ENCODE measurements at places on chromosomes 4 and X.

- DNase-seq, result no peak
Observed at GRCh38 chr4:99102634-99103033, 14.0 kb upstream of the ADH5 start.

DNA sequence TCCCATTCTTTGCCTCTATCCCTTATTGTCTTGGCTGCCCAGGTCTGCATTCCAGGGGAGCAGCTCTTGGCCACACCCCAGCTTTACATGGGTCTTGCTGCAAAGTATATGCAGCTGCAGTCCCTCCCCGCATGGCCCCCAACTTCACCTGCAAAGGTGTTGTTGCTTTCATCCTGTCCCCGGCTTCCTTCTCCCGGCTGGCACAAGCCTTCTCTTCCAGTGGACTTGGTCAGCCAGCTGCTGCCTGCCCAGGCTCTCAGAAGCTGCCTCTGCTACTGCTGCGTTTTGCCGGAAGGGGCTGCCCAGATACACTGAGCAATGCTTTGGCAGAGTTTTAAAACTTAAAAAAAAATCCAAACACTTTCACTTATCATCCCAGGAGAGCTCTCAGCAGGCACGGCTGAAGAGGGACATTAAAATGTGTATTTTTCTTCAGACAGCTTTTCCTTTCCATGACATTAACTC is 121.2 kb upstream of the PDLIM3 start:
- no peak for DNase-seq

GRCh38 chr4:105714932-105715331 is 6.3 kb downstream of the GSTCD start:
- DNase-seq, result no peak

DNA sequence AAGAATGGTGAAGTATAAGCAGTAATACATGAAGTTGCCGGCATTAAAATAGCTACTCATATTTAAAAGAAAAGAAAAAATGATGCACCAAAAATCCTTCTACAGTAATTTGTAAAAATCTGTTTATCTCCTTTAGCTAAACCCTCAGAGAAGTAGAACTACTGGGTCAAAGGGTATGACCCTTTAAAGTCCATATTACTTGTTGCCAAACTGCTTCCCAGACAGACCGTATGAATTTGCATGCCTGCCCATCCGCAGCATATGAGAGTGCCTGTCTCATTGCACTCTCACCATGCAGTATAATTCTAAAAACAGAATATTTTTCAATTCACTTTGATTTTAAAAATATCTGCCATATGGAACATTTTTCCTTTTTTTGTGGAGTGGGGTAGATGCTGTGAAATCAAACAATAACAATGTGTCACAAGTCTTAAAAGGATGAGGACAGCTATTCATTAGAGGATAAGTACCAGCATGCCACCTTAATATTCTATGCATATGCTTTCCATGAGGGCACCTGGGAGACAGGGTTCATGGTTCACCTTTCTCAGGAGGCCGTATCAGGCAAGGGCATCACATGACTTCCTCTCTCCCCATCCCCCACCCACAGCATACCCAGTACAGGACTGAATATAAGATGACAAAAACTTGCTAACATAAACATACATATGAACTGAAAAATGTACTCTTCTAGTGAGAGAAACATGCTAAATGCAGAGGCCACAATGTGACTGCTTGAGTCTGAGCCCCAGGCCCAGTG is 17.8 kb downstream of the ZDHHC9 start:
- no peak for DNase-seq

GRCh38 chrX:3598046-3598605 is 115.3 kb downstream of the PRKX start:
- no peak for DNase-seq

DNA sequence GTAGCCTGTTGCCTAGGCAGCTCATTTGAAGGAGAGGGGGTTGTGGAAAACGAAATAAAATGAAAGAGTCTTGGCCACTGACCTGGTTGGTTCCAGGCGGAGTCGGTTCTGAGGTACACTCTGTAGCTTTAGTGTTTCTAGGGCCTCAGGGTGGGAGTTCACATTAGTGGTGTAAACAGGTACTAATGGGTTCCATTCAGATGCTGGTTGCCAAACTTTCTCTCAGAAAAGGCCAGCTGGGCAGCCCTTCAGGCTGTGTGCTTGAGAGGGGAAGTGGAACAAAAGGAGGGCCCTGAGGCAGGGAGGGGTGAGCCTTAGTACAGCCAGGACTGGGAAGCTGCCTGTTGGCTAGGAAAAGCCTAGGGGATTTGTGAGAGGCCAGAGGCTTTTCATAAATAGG is 24.8 kb downstream of the NHSL2 start:
- DNase-seq, result no peak

- no peak for DNase-seq
Observed at GRCh38 chrX:134743091-134743490, 84.8 kb upstream of the PLAC1 start.

DNA sequence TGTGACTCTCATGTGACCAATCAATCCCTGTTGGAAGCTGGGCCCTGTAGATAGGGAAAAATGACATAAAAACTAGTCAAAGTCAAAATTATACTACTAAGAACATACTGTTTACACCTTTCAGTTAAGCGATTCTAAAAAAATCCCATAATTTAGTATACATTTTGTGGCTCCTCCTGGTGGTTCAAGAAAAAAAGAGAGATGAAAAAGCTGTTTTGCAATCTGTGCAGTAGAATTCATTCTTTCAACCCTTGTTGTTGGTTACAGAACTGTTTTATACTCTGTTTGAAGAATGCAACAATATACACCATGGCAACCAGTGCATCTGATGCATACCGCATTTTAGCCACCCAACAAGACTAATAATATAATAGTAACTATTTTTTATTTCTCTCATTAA is 66.8 kb upstream of the ANK2 start:
- no peak for DNase-seq

DNA sequence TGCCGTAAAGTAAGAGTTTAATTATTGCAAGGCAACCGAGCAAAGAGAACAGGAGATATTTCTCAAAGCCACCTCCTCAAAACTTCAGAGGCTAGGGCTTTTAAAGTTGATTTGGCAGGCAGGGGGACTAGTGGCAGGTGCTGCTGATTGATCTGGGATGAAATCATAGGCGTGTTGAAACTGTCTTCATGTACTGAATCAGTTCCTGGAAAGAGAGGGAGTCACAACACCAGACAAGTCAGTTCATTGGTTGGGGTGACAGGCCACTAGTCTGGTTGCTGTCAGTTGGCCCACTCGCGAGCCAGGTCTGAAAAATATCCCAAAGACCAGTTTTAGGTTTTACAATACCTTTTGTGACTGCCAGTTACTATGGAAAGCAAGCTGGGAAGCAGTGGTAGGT is 10.8 kb upstream of the VCX3A start:
- DNase-seq, result no peak

- DNase-seq, result no peak
Observed at GRCh38 chr4:185424905-185425646, 688 bp downstream of the UFSP2 start.

GRCh38 chr4:145525291-145525740 is 43.7 kb downstream of the SMAD1 start:
- no peak for DNase-seq

- no peak for DNase-seq
Observed at GRCh38 chr4:126838941-126839679, 793.6 kb upstream of the INTU start.

GRCh38 chrX:109624641-109625616 is at the start of gene KCNE5:
KCNE5 (minus strand) TSS chrX:109625172; CDS start chrX:109625020, 152 bp downstream.
- no peak for DNase-seq

DNA sequence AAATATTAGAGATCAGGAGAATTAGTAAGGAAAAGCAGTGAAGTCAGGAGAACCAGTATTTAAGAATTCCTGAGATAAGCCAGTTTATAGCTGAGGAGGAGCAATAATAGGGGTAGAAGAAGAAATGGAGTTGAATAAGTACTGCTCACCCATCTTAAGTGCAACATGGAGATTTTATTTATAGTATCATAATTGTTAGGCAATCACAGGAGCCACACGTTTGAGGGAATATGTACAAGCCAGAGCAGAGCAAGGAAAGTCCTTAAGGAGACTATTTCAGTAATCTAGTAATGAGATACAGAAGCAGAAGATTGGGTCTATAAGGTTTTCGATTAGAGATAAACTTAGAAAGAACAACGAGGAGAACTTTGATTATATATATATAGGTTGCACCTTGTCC is 145.0 kb downstream of the KDM6A start:
- no peak for DNase-seq

- DNase-seq, result no peak
Observed at GRCh38 chr4:38180456-38180855, 220.3 kb downstream of the PTTG2 start.

- no peak for DNase-seq
Observed at GRCh38 chr4:184790826-184791225, 34.9 kb downstream of the ACSL1 start.

DNA sequence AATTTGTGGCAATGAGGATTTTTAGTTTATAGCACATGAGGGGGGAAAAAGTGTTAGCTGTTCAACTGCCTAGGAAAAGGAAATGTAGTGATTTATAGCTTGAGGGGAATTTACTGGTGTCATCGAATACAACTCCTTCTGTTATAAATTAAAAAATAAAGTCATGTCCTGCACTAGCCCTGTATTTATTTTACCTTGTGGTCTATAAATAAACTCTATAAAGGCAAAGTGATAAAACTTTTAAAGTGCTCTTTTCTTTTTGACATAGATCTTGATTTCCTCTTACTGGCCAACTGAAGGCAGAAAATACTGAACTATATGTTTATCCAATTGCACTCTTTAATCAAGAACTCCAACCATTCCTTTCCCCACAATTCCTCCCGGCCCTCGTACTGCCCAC is 672.1 kb upstream of the SLIT2 start:
- DNase-seq, result no peak

DNA sequence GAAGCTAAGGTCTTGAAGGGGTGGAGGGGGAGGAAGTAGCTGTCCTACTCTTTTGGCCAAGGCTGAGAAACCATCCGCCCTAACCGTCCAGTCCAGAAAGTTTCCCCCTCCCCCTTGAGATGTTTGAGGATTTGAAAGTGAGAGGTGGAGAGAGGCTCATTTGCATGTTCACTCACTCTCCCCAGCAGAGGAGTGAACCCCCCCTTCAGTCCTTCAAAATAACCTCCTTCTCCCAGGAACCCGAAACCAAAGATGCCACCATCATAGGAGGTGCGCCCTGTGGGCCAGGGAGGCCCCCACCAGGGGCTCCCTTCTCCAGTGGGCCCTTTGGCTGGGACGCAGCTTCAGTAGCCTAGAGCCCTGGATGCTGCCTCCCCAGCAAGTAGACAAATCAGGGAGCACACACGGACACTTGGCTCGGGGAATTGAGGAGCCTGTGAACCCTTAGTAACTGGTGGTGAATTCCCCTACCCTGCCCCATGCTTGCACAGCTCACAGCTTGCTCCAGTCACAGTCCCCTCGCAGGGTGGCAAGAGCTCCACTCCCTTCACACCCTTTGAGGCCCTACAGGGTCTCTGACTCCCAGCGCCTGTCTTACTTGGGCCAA is 25.6 kb downstream of the ELF4 start:
- no peak for DNase-seq

- DNase-seq, result no peak
Observed at GRCh38 chr4:75179510-75179909, 246.6 kb downstream of the PARM1 start.

DNA sequence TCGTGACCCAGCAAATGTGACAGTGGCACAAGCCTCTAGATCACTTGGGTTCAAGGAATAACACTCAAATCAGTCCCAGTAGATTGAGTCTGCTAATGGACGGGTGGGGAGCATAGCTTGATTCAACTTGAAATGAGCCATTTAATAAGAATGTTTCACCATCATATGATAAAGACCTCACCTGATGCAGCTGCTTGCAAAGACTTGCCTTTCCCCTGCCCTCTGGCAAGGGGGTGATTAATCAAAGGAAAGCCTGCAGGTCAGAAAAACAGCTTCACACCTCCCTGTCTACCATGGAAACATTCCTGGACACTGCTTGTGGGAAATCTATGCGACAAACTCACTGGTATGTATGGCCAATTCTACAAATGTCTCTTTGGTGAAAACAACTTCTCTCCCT is 54.5 kb downstream of the CD99L2 start:
- DNase-seq, result no peak

- DNase-seq, result no peak
Observed at GRCh38 chr4:18880871-18881270, 859.3 kb upstream of the LCORL start.

- no peak for DNase-seq
Observed at GRCh38 chrX:108072746-108073145, 18.6 kb downstream of the PSMD10 start.

- DNase-seq, result no peak
Observed at GRCh38 chr4:125316401-125316790, 1.6 kb downstream of the FAT4 start.

GRCh38 chr4:88003261-88003660 is 4.2 kb upstream of the PKD2 start:
- no peak for DNase-seq

GRCh38 chrX:42754603-42755002 is 23.4 kb downstream of the PPP1R2C start:
- DNase-seq, result no peak

GRCh38 chrX:124931958-124932357 is 387.7 kb upstream of the TEX13C start:
- DNase-seq, result no peak

DNA sequence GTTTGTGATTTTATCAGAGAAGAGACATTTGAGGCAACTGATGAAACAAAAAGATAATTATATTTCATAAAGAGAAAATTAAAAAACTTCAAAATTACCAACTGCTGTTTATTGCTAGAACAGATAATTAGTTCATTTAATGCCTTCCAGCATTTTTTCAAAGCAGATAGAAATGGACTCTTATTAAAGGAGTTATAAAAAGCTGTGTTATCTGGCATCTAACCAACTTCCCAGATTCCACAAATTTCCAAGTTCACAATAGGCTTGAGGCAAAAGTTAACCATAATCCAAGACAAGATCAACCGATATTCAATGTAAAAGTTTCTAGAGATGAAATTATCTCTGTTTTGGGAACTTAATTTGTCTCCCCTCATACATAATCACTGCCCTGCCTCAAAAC is 152.4 kb downstream of the TSPAN5 start:
- no peak for DNase-seq

- no peak for DNase-seq
Observed at GRCh38 chr4:2734612-2735011, 21.5 kb downstream of the TNIP2 start.

DNA sequence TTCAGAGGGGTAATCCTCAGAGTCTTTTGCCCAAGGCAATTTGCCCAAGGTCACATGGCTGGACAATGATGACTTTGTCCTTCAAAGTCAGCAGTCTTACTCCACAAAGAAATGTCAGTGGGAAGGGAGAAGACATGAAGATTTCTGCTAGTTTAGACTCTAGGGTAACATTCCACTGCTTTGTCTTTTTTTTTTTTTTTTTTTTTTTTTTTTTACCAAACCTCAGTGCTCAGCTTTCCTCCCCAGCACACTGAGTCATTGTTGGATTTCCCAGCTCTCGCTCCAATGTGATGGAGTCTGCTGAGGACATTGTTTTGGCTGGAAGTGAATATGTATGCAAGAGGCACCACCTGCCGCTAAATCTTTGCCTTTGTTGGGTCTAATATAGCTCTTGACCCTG is 7.2 kb upstream of the C1QTNF7 start:
- no peak for DNase-seq

All from stimulated activated CD4-positive, alpha-beta T cell treated with anti-CD3 and anti-CD28 coated beads, Interleukin-1b, Interleukin-23, amount 100 ng/mL, for 4 hours (primary cell).